ENCODE measurements at places on chromosomes 2 and 18.

DNA sequence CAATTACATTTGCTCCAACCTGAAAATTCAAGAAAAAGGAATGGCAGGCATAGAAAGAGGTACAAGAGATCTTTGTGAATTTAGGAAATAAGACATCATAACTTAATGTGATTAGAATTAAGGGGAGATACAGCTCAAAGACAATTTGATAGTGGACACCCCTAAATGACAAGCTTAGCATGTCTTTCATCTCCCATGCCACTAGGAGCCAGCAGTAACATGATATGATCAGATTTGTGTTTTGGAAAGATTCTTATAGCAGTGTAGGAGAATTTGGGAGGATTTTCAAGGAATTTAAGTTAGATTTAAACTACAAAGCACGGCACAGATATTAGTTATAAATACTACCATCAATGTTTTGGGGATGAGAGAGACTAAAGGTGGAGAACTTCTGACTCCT lies 340.8 kb downstream of the RDH14 start:
- DNase-seq, result no peak

DNA sequence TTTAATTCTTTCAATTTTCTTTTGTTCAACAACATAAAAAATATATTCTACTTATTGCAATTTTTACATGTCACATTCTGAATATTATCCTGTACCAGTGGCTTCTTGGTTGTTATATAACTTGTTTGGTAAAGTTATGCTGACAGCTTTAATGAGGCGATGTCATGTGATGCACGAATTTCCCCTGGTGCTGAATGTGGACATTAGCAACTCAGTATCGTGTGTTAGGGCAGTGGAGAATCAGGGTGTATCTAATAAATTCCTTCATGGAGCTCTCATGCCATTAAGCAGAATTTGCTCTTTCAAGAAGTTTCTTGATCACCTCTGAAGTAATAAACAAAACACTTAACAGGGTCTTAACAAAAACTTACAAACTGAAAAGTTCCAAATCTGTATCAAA lies 99.6 kb upstream of the DNMT3A start:
- DNase-seq, result no peak

- DNase-seq, result peak; percentile 68
Observed at GRCh38 chr2:64488050-64488974, 34.4 kb downstream of the LGALSL start.

DNA sequence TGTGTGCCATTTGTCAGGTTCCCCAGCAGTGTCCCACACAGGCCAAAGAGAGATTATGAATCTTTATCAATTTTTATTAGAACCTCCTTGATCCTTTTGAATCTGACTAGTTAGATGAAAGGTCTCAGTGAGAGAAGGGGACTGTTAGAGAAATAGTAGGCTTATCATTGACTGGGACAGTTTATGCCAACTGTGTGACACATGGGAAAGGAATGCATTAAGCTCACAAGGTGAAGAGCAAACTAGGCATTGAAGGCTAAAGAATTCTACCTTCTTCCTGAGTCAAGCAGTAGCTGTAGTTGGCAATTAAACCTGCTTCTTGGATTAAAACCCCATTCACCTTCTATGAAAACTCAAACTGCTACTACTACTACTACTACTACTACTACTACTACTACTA lies 389.6 kb upstream of the CDH19 start:
- DNase-seq, result no peak

- DNase-seq, result no peak
Observed at GRCh38 chr2:119324685-119325270, 41.9 kb downstream of the C2orf76 start.

DNA sequence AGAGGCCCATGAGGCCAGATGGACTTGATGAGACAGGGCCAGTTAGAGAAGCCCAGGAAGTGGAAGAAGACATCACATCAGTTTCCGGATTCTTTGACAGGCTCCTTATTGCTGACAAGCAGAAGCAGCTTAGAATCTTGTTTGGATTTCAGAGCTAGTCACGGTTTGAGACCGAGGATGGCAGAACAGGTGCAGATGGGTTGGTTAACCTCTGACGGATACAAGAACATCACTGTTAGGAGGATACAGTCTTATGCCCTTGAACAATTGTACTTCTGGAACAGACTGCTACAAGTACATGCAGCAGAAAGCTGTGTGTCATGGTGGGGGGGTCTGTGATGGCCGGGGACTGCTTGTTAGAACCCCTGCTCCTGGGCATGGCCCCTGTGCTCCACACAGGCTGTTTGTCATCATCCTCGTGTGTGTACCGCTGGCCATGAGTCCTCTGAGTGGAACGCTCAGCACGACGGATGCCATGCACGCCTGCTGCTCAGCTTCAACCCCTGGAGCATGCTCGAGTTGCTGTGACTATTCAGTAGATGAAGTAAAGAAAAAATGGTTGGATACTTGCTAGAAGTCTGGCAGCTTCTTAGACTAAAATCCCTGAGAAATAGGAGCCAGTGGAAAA lies 217.7 kb downstream of the SH3RF3 start:
- DNase-seq, result no peak

GRCh38 chr2:220046507-220046906 lies 419.1 kb downstream of the SLC4A3 start:
- no peak for DNase-seq

- DNase-seq, result no peak
Observed at GRCh38 chr18:61973273-61974115, 80.7 kb upstream of the RNF152 start.

- DNase-seq, result peak; percentile 37
Observed at GRCh38 chr18:76405681-76406356, 89.2 kb downstream of the ZNF516 start.

GRCh38 chr18:7417727-7418126 lies 149.4 kb upstream of the PTPRM start:
- no peak for DNase-seq

- DNase-seq, result peak; percentile 64
Observed at GRCh38 chr2:171523088-171524017, 1.1 kb downstream of the CYBRD1 start.

GRCh38 chr2:73163483-73164367 lies 38.6 kb upstream of the NOTO start:
- peak; percentile 51 for DNase-seq

- no peak for DNase-seq
Observed at GRCh38 chr18:75489493-75490190, 62.1 kb upstream of the SMIM21 start.

DNA sequence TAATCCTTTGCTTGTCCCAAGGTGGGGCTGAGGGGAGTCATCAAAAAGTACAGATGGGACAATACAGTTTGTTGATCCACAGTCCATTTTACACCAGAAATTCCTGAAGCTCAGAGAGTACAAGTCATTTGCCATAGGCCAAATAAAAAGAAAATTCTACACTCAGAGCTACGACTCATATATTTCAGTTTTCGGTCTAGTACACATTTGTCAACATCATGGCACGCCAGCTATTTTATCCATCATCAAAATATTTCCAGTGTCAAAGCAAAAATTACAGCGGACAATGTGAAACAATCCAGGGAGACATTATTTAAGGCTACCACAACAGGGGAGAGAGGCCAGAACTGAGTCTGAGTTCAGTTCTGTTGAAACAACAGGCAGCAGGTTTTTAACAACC lies 587.5 kb upstream of the DSEL start:
- no peak for DNase-seq

DNA sequence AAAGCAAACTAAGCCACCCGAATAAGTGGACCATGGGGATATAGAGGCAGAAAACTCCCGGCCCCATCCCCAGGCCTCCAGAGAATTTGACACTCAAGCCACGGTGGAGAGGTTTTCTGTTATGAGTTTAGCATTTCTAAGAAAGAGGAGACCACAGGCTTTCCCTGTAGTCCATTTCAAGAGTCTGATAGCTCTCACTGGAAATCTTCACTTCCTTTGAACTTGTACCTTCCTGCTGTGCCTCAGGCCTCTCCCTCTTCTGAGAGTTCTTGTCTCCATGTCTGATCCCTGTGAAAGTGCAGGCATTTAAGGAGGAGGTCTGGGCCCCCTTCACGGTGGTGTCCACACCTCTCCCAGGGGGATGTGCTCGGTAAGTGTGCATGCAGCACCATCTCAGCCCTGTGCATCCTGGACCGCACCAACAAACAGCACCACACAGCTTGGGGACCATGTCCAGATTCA lies 113.7 kb downstream of the BCL2 start:
- DNase-seq, result no peak

DNA sequence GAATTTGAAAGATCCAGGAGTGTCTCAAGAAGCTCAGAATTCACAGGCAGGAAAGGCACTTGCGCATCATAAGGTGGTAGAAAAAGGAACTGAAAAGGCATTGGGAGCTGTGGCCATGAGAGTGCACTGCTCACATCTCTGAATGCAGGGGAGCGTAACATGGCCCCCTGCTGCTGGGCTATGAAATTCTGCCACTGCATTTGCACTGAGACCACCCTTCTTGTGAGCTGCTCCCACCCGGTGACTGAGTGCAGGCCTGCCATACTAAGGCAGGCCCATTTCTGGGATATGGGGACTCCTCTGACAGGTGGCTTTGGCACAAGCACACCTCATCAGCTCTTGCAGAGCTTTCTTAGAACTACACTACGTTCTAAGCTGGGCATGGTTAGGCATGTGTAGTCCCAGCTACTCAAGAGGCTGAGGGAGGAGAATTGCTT lies 25.3 kb upstream of the STARD7 start:
- DNase-seq, result peak; percentile 51

GRCh38 chr2:191384829-191385228 lies 139.6 kb downstream of the MYO1B start:
- DNase-seq, result peak; percentile 3

DNA sequence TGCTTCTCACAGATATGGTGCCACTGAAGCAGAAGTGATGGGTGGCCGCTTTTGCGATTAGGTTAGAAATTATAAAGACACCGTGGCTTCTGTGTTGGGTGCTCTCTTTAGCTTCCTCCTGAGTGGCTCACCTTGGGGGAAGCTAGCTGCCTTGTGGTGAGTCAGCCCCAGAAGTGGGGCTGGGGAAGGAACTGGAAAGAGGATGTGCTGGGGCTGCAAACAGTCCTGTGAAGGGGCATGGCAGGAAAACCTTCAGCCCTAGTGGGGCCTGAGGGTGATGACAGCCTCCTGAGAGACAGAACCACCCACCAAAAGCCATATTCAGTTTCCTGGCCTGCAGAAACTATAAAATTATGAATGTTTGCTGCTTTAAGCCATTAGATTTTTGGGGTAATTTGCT lies 8.9 kb upstream of the ASB18 start:
- no peak for DNase-seq

- DNase-seq, result no peak
Observed at GRCh38 chr18:27581296-27581904, 396.3 kb upstream of the CHST9 start.

- DNase-seq, result no peak
Observed at GRCh38 chr2:66701656-66702055, 266.7 kb downstream of the MEIS1 start.

DNA sequence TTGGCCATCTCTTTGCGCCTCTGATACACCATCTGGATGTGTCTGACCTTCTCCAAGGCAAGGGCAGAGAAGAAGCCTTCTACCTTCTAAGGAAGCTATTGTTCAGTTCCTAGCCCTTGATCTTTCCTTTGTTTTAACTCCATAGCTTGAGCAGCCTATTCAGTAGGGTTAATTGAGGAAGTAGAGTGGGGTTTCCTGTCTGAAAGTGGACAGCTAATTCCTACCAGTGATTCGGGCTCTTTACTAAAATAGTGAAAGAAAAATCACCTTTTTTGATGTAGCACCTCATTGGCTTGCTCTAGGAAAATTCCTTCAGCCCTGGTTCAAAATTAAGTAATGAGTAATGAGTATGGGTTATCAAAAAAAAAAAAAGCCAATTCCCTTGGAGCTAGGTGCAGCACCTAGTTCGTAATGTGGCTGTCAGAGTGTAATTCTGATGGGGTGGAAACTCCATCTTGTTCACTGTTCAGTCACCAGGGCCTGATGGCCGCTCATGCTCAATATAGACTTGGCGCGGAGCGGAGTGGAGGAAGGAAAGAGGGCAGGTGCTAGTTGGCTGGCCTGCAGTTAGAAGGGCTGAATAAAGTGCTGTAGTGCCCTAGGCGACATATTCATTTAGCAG lies 2.9 kb upstream of the MGAT5 start:
- peak; percentile 9 for DNase-seq

DNA sequence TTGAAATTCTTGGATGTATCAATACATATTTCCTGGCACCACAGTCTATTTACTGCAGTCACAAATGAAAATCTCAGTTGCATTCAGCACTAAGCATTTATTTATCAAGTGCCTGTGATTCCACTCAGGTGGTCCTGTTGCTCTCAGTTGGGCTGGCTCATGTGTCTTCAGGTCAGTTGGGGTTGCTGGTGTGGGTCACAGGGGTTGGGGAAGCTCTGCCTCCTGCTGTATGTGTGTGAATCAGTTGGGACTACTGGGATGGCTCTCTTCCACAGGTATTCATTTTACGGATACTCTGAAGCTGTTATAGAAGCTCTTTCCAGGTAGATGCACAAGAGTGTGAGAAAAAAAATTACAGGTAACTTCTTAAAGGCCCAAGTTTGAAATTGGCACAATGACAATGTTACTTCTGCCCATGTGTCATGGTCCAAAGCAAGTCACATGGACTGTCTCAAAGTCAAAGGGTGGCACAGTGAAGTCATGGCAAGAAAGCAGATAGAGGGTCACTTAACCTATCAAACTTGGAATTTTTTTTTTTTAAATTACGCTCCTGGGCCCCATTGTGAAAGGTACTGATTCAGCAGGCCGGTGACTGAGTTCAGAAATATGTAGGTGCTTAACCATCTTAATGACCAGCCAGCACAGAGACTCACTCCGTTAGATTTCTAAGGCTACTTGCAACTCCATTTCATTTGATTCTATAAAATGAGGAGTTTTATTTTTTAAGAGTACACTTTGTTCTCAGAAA lies 249.2 kb upstream of the GCFC2 start:
- no peak for DNase-seq

DNA sequence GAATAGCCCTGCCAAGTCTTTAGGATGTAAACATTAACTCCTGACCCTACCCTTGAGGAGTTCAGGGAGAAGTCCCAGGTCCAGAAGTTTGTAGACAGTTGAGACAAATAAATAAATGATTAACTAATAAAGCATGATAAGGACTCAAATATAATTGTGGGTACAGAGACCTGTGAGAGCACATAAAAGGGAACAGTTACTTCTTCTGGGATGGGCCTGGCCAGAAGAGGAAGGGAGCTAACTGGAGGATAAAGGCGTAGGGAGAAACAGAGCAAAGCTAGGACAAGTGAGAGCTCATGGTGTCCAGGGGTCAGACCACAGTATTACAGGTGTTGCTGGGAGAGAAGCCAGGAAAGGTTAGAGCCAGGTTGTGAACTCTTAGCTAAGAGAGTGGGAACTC lies 3.0 kb downstream of the LCLAT1 start:
- no peak for DNase-seq

DNA sequence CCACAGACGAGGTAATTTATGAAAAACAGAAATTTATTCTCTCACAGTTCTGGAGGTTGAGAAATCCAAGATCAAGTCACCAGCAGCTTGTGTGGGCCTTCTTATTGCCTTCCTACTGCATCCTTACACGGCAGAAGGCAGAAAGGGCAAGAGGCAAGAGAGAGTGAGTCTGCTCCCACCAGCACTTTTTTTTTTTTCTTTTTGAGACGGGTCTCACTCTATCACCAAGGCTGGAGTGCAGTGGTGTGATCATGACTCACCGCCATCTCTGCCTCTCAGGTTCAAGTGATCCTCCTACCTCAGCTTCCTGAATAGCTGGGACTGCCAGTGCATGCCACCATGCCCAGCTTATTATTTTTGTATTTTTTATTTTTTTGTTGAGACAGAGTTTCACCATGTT lies 78.5 kb upstream of the HK2 start:
- peak; percentile 79 for DNase-seq

GRCh38 chr2:171287611-171288010 lies 126.9 kb upstream of the TLK1 start:
- no peak for DNase-seq
